ENCODE measurements at places on chromosomes 7 and 10.

DNA sequence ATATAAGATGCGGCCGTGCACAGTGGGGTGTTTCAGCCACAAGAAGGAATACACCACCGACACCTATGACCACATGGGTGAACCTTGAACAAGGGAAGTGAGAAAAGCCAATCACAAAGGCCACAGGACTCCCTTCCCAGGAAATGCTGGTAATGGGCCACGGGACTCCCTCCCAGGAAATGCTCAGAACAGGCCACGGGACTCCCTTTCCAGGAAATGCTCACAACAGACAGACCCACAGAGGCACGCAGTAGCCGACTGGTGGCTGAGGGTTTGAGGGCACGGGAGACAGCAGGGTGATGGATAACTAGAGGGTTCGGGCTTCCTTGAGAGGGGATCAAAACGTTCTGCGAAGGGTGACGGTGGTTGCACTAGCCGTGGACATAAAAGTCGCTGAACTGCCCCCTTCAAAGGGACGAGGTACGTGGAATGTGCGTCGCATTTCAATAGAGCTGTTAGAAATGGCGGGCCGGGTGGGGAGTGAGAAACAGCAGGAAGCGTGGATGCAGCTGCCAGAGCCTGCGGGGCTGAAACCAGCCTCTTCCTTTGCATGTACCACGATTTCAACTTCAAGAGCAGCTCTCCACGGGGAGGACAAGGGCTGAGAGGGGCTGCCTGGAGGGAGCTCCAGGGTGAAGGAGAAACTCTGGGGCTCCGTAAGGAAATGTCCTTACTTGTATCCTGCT, 274.0 kb downstream of the ELFN1 start:
- DNase-seq: no peak

- no peak for DNase-seq
Measured at GRCh38 chr7:113159746-113160339, 41.5 kb upstream of the SMIM30 start.

DNA sequence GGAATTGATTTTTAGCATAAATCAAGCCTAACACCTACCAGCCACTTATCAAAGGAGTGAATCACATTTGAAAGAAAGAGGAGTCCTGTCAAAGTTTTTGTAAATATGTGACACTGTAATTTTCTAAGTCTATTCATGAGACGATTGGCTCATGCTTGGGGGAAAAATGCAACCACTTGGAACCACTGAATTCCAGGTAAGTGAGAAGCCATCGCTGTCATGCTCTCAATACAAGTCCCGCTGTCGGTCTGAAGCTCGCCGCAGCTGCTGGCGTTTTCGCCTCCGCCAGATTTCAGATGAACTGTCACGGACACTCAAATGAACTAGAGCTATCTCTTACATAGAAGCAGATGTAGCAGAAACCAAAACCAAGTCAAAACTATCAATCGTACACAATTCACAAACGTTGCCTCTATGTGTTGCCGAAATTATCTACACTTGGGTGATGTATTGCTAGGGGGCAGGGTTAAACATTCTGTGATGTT, 279.8 kb upstream of the FZD8 start:
- DNase-seq: no peak

GRCh38 chr10:72276013-72276387, 2.3 kb downstream of the DDIT4 start:
- no peak for DNase-seq

DNA sequence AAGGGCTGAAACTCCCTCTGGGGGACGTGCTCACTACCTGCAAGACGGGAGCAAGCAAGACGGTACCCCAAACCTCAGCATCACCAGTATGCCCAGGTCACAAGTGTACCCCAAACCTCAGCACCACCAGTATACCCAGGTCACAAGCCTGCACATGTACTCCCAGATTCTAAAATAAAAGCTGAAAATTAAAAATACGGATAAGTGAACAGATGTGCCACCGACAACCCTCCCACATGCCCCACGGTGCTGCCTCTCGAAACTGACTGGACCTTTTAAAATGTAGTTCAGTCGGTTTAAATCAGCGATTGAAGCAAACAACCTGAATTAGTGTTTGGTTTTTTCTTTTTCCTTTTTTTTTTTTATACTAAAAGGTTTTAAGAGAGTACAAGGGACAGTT, 566.5 kb downstream of the DNAJB6 start:
- DNase-seq: no peak

DNA sequence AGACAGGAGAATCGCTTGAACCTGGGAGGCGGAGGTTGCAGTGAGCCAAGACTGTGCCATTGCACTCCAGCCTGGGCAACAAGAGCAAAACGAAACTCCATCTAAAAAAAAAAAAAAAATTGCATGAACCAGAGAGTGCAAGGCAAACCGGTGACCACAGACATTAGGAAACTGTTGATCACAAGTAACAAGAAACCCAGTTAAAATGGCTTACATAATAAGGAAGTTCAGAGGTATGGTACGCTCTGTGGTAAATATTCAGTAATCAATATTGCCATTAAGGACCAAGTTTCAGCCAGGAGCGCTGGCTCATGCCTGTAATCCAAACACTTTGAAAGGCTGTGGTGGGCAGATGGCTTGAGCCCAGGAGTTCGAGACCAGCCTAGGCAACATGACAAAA, 9.2 kb upstream of the NT5C2 start:
- DNase-seq: no peak

GRCh38 chr10:27355918-27356573, 115.4 kb upstream of the ACBD5 start:
- DNase-seq: no peak
